ENCODE measurements at places on chromosomes 4 and X.

DNA sequence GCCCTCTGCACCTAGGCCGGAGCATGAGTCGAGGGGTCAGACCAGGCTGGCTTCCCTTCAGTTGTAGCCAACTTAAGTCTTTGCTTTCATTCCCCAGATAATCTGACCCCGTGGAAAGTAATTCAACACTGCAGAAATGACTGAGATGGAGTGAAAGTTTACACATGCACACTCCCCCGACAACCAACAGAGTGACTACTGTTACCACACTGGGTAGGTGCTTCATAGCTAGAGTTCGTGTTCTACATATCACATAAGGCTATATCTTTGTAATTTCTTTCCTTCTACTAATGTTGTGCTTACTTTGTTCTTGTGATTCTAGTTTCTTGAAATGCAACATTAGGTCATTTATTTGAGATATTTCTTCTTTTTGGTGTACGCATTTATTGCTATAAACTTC is 7.2 kb upstream of the CTAG2 start:
- DNase-seq = no peak

GRCh38 chrX:17501746-17502145 is 126.7 kb downstream of the NHS start:
- DNase-seq = no peak

DNA sequence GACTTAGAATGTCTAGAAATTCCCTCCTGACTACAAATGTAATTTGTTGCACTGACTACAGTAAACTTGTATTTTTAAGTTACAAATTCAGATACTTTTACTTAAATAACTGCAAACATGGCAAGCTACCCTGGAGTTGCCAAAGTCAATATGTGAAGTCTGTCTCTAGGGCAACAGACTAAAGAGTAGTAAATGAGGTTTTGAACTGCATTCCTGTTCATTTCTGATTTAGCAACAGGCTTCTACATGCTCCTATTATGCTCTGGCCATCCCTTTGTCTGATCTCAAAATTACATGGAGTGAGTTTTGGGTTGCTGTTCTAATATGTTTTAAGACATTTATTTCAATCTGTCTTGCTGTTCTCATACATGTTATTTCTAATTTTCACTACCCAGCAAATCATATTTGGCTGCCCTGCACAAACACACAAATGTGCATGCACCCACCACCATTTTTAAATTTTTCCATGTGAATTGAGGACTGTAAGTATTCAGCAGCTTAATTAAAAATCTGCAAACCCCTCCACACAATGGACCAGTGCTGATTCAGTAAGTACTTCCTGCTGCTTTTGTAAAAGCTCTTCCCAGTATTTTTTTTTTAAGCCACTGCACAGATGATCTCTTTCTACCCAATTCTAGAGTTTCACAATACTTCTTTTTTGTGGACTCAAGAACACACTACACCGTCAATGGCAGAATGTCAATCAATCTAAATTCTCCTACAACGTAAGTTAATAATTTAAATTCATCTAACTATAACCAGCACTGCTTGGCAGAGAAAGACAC is 26.7 kb downstream of the SH3RF1 start:
- DNase-seq = no peak

DNA sequence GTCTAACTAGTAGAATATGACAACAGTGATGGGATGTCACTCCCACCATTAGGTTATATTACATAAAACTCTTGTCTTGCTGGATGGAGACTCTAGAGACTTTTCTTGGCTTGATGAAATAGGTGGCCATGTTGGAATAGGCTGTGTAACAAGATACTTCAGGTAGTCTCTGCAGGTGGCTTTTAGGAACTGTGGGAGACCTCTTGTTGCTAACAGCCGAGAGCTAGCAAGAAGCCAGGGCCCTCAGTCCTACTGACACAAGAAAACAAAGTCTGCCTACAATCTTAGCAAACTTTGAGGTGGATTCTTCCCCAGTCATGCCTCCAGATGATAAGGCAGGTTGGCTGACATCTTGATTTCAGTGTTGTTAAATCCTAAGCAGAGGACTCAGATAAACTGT is 72.5 kb downstream of the GNL3L start:
- no peak for DNase-seq

- DNase-seq = no peak
These were observed 37.5 kb upstream of the EDA2R start for GRCh38 chrX:66676413-66676812.

- no peak for DNase-seq
These were observed 618.1 kb downstream of the PPP4R3C start for GRCh38 chrX:26845056-26845455.

GRCh38 chr4:53653484-53654053 is 62.3 kb upstream of the LNX1 start:
- peak; percentile 59 for DNase-seq

GRCh38 chr4:66885501-66886165 is 659.7 kb downstream of the CENPC start:
- no peak for DNase-seq

GRCh38 chrX:67720344-67720743 is 176.5 kb downstream of the AR start:
- no peak for DNase-seq

- no peak for DNase-seq
These were observed 327.0 kb upstream of the DKK2 start for GRCh38 chr4:107363125-107363524.

- DNase-seq = no peak
These were observed 791 bp downstream of the SMIM20 start for GRCh38 chr4:25914670-25915352.

- DNase-seq = no peak
These were observed 3.4 kb downstream of the SPATA4 start for GRCh38 chr4:176191974-176192373.

DNA sequence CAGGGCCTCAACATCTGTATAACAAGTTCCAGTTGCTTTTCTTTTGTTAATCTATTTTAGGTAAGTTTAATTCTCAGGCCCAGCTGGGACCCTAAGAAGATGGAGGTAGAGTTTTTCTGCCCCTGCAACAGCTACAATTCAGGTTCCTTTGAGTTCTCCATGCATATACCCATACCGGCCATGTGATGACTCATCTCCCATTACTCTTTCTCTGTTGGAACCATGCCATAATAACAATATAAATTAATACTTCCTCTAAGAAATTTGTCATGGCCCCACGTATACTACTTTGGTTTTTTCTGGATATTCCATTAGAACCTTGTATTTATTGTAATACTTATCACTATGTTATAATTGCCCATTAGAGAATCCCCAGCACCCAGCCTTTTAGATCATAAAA is 1.3 kb upstream of the INTU start:
- no peak for DNase-seq

DNA sequence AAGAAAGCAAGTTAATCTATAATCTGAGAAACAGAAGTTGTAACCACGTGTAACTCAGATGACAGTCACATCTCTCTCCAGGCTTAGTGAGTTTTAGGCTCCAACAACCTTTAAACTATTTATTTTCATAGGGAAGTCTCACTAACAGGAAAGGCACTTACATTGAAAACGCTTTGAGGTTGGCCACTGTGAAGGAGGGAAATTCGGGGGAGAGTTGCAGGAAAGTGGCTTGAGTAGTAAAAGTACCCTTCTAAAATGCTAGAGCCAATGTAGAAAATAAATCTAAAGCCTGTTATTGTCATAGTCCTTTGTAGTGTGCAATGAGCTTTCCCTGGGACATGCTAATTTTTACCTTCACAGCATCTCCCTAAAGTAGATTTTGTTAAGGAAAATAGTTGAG is 995 bp upstream of the NFXL1 start:
- no peak for DNase-seq

- peak; percentile 81 for DNase-seq
These were observed 35.0 kb downstream of the FBXW7 start for GRCh38 chr4:152500800-152501434.

- DNase-seq = no peak
These were observed 53.9 kb downstream of the ABLIM2 start for GRCh38 chr4:8104491-8105305.

DNA sequence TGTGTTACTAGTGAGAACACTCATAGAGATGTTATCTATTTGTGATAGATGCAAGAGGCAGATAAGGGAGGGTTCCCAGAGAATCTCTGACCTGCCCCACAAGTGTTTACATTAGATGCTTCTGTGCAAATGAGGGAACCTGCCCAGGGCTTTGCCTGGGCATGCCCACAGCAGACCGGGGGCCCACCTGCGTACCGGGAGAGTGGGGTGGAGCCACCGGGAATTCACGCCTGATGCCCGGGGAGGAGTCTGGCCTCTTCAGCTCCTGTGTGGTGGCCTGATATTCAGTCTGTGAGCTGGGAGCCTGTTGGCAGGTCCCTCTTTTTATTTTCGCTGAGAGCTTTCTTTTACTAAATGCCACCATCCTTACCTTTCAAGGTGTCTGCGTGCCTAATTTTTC is 155.7 kb downstream of the SNCA start:
- DNase-seq = no peak

DNA sequence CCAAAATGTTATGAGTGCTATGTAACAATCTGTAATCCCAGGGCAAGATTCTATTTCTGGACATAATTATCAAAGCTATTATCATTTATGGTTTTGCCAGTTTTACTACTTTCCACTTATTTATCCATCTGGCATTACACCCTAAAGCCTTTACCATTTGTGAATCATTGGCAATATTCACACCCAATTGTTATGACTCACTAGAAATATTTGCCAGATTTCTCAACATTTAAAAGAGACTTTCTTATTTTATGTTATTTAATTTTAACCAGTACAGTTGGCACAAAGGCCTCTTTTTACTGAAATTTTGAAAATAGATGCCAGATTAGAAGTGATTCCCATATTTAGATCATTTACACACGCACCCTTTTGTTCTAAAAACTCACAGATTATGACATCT is 242.7 kb upstream of the WDFY3 start:
- no peak for DNase-seq

- no peak for DNase-seq
These were observed 17.0 kb upstream of the SRD5A3 start for GRCh38 chr4:55329012-55329411.

DNA sequence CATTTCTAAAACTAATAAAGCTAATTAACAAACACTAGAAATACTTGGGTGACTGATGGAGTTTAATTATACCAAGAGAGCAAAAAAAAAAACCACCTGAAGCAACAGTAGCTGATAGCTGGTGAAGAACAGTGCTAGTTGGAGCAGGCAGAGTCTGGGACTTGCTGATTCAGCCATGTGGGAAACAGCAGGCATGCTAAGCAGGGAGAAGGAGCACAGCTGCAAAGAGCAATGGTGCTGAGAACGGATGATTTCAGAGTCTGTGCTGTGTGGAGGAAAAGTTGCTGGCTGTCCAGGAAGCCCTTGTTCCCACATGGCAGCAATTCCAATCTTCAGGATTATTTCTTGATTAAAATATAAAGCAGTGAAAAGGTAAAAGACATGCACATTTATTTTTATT is 68.8 kb downstream of the NPY1R start:
- no peak for DNase-seq

DNA sequence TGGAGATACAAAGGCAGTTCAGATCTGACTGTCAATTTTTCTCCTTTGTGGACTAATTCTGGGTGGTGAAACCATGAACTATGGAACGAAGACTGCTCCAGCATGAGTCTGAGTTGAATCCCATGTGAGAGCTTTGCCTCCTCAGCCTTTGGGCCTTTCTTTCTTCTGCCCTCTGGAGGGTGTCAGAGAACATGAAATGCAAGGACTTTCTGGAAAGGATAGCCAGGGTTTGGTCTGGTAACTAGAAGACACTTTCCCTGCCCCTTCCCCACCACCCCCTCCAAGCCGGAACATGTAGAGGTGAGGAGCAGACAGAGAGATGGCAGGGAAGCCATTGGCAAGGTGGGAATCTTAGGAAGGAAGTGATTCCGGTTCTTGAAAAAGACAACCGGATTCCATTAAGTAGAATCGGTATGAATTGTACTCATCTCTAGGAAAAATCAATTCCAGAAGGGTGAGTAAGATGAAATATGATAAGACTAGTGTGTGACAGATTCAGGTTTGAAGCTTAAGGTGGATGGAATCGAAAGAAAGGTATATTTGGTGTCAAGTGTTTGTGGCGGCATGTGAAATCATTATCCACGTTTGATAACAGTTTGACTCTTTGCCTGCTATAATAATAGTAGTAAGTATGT is 19.0 kb downstream of the FHL1 start:
- DNase-seq = no peak

All from colonic mucosa (tissue), 4 donors.